ENCODE measurements at places on chromosomes 6 and 20.

DNA sequence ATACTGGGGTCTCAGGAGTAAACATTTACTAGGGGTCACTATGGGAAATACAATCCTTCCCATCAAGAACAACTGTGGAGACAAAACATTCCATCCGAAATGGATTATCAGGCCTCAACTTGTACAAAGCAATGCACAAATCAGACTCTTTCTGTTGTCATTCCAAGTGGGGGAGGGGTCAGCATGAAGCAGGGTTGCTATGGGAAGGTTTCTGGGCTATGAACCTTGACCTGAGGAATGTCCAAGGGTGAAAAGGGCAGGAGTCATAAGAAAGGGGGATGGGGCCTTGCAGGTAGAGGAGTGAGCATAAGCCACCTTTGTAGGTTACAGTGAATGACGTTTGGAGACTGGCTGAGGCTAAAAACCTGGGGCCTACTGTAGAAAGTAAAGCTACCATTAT lies 3.1 kb downstream of the METTL24 start:
- DNase-seq, result no peak

- DNase-seq, result no peak
These were observed 43.7 kb upstream of the HFE start for GRCh38 chr6:26043384-26044139.

- no peak for DNase-seq
These were observed 177.2 kb upstream of the TAB2 start for GRCh38 chr6:149140137-149140909.

DNA sequence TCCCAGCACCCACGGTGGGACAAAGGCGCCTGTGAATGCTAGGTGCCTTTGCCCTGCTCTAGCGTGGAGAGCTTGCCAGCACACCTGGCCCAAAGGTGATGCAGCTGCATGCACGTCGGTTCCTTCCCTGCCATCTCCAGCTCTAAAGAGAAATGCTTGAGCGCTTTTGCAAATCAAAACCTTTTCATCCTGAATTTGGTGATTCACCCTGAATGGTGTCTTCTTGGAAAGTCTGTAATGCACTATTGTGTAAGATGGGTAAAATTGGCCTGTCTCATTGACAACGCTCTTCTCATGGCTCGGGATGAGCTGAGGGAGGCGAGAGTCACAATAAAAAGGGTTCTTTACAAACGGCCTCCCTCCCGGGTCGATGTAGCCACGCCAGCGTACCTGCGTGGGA lies 103.1 kb upstream of the ID4 start:
- no peak for DNase-seq

- no peak for DNase-seq
These were observed 63.3 kb downstream of the SASH1 start for GRCh38 chr6:148405894-148406293.

DNA sequence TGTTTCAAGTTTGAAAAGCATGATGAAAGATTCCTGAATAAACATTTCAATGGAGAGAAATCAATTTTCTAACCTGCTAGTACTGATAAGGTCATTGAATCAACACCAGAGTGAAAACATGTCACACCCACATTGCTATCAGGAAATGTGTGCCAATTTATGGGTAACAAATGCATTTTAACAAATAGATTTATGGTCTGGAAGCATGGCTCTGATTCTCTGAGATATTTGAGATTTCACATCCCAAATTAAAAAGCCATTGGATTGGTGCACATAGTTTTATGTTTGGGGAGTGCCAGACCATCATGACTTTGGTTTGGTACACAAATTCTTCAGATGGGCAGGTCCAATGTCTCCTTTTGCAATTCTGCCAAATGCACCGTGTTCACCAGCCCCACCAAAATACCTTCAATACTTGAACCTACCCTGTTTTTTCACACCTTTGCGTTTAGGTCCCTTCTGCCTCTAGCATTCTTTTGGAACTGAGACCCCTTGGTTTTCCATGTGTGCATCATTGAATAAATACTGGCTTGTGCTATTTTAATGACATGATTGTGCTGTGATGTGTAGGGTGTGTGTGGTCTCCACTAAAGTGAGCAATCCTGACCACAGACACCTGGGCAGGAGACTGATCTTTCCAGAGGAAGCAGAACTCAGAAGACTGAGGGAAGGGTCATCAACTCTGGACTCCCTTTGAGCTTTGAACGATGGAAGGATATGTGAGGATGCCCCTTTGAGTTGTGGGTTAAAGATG lies 20.4 kb downstream of the IL20RA start:
- no peak for DNase-seq

DNA sequence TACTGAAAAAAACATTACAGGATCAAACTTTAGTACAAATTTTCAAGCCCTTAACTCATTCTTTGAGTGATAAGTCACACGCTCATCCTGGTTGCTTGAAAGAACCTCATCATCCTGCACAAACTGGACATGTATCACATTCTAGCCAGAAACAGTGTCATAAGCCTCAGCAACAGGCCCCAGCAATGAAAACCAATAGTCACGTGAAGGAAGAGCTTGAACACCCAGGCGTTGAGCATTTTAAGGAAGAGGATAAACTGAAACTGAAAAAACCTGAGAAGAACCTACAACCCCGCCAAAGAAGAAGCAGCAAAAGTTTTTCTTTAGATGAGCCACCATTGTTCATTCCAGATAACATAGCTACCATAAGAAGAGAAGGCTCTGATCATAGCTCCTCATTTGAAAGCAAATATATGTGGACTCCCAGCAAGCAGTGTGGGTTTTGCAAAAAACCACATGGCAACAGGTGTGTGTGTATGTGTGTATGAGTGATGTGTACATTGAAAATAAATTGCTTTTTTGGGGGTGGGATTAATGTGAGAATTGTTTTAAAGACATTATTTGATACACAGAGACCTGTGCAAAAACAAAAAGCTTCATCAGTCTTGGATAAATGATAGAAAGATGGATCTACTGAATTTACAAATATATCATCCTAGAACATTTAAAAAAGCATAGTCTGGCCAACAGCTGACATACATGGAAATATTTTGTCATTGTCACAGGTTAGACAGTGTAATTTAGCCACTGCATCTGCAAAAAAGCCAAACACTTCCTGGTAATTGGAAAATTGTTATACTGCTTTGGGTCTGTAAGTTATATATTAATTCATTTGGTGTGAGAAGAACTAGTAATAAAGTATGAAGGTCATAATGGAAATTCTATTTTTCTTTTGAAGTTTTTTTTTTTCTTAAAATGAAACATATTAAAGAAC lies 50.1 kb downstream of the PHF3 start:
- no peak for DNase-seq

DNA sequence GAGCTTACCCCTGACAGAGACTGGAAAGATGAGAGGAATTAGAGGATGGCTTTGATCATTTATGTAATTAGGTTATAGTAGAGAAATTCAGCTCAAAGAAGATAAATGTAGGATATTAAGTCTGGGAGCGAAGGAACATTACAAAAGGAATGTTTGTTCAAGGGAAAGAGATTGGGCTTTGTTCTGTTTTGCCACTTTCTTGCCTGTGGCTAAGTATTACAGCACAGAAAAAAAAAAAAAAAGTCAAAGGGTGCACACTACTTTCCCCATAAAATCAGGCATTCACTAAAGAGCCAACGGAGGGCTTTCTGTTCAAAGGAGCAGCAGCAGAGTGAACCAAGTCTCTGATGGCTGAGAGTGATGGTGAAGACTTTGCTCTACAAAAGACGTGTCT lies 5.0 kb upstream of the HDDC2 start:
- DNase-seq, result no peak

GRCh38 chr6:128271527-128271926 lies 248.9 kb downstream of the PTPRK start:
- DNase-seq, result no peak

DNA sequence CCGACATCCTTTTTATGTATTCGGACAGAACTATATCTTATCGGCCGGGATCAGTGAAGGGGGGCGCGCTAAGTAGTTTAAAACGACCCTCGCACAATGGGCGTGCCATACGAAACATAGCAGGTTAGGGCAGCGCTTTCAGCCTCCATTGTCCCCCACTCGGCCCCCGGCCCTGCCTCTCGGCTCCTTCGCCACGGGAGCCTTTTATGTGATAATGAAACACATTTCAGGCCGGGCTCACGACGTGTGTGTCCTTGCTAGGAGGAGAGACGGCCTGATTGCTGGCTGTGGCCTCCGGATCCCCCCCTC lies 5.3 kb downstream of the FOXA2 start:
- DNase-seq, result no peak

DNA sequence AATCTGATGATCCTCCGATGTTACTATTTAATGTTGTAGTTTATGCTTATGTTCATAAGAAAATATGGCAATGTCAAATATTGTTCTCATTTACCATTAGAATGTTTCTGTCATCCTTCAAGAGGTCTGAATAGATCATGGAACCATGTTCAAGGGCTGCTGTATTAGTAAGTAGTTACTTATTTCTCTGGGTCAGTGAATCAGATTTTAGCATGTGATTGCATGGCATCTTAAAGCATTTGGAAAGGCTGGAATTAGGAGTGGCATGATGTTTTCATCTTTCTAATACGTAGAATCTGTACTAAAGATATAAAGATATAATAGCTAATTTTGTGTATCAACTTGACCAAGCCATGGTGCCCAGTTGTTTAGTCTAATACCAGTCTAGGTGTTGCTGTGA lies 40.5 kb upstream of the NKX2-4 start:
- no peak for DNase-seq

- no peak for DNase-seq
These were observed 5.3 kb downstream of the GHRH start for GRCh38 chr20:37256286-37256685.

GRCh38 chr6:11609324-11610071 lies 71.9 kb downstream of the TMEM170B start:
- no peak for DNase-seq

DNA sequence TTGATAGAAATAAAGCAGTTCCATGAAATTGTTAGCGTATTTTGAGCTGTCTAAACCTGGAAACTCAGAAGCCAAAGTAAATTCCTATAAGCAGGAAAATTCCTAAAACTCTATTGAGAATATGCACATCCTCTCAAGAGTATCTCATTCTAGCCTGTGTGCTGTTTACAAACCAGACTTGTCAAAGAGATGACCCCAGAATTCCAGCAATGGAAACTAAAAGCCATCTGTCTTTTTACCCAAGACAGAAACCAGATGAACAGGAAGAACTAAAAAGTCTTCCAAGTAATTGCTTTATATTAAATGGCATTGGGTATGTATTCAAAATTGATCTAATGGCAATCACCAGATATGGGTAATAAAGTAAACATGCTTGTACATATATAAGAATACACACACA lies 92.6 kb downstream of the COL19A1 start:
- no peak for DNase-seq

GRCh38 chr20:13554706-13555105 lies 84.0 kb downstream of the TASP1 start:
- no peak for DNase-seq

GRCh38 chr6:17281100-17281496 lies at the start of gene RBM24:
Gene RBM24, plus strand, starts transcription at chr6:17281361. Its CDS starts 221 bp downstream, at chr6:17281582.
- peak; percentile 51 for DNase-seq

- no peak for DNase-seq
These were observed 4.6 kb downstream of the EGFL8 start for GRCh38 chr6:32168807-32169591.

DNA sequence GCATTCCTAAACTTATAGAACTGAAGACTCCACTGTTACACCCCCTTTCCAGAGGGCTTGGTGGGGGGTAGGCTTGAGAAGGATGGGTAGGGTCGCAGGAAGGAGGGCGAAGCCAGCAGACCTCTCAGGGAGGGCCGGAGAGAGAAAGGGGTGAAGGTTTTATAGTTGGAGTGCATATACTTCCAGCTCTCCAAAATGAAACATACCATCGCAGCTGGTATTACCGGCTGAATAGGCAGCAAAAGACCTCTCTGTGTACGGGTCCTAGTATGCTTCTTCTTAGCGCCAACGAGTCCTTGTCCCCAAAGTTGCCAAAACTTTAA lies 1.0 kb upstream of the VGLL2 start:
- no peak for DNase-seq

GRCh38 chr6:75098709-75099108 lies 107.1 kb downstream of the COL12A1 start:
- DNase-seq, result peak; percentile 47

DNA sequence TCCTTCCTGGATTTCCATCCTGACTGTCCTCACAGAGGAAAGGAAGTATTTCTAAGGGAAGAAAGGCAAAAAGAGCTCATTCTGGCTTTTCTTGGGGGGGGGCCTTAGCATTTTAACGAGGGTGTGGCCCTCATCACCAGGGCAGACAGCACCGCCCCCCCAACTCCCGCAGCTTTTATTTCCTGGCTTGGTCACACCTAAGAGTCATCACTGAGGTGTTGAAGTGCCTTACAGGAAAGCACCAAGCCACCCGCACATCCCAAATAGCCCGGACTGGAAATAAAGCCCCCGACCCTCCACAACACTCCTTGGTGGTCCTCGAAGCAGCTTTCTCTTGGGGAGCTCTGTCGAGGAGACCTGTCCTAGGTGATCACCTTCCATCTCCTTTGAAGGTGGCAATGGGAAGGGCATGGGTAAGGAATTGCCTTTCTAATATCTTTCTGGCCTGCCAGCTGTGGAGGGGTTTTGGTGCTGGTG lies 1.3 kb downstream of the PTK7 start:
- DNase-seq, result no peak

- no peak for DNase-seq
These were observed 7.6 kb upstream of the SYNDIG1 start for GRCh38 chr20:24461848-24462247.

DNA sequence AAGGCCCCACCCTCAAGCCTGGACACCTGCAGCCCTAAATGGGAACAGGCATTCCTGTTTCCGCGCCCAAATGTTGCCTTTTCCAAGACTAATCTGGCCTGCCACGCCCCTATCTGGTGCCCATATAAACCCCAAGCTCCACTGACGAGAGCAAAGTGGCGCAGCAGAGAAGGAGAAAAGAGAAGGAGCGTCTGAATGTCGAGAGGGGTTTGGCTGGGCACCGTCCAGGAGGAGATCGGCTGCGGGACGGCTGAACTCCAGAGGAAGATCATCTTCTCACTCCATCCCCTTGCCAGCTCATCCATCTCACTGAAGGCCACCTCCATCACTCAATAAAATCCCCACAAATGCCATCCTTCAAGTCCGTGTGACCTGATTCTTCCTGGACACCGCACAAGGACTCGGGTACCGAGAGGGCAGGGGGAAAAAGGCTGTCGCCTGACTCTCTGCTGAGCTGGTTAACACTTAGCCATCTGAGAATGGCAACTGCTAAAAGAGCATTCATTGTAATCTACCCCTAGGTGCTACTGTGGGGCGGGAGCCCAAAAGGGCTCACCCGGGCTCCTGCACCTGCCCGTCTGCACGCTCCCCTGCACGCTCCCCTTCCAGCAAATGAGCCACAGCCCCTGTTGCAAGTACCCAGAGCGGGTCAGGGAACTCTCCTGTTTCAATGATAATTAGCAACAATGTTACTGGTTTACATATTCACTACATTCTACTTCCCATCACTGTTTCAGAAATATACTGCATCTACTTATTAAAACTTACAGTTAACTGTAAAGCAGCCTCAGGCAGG lies 23.5 kb downstream of the TAF4 start:
- DNase-seq, result no peak
